ENCODE measurements at places on chromosomes 5 and 9.

- no peak for DNase-seq
Measured at GRCh38 chr5:74390822-74391221, 249.7 kb downstream of the ENC1 start.

DNA sequence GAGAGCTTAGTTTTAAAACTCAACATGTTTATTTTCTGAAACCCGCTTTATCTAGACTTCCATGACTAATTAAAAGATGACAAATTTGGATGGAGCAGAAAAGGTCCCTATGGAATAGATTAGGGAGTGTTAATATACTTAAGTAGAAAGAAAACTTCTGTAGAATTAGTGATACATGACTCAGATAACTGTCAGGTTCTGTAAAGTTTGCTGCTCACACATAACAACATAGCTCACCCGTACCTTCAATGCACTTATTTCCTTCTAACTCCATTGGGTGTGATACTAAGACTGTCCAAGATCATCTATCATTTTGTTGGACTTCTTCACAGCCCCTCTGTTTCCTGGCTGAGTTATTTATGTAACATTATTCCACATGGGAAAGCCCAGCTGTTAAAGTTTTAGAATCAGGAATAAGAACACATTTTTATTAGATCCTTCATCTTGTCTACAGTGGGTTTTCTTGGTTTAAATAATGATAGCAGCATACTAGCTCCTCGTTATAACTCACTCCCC, 27.8 kb downstream of the TMEM167A start:
- no peak for DNase-seq

- DNase-seq, result no peak
Measured at GRCh38 chr9:89405826-89406225, 87.5 kb downstream of the SECISBP2 start.

- no peak for DNase-seq
Measured at GRCh38 chr9:450561-450960, 235.9 kb downstream of the DOCK8 start.

- DNase-seq, result no peak
Measured at GRCh38 chr5:38292228-38292627, 33.9 kb downstream of the EGFLAM start.

DNA sequence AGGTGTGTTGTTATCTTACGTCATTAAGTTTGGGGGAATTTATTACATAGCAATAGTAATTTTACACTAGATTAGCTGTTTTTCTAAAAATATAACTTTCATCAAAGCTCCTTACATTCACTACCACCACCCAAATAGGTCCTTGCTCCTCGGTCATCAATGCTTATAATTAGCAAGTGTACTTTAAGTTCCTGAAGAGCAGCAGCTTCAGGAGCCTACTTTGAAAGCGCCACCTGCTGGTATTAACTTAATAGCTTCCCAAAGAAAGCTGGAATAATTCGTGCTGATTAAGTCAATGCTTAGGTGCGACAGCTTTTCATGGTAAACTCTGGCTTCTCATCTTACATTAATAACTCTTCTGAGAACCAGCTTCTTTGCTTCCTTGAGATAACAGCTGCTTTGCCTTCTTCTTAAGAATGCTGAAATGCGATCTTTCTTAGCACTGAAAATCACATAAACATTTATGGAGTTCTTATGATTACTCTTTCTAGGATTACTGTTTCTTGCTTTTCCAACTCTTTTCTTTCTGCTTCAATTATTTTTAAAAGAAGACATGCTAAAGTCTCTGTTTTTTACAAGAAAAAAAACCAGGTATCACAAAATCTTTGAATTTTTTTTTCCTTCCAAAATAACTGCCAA, 10.0 kb upstream of the C5 start:
- no peak for DNase-seq

GRCh38 chr9:112872019-112872418, 18.7 kb downstream of the SLC46A2 start:
- no peak for DNase-seq

- no peak for DNase-seq
Measured at GRCh38 chr9:134224127-134224526, 59.8 kb upstream of the RNU6ATAC start.

DNA sequence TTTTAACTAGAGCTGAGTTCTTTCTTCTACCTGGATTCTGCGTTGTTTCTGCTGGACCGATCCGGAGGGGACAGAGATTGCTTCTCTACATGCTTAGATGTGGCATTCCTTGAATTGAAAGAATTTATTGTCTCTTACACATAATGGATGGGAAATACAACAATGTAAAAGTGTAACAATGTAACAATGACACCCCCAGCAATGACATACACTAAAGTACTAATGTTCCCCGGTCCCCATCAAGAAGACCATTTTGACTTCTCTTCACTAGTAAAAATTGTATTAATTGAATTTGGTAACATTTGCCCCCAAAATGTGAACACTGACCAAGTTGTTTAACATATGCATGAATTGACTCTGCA, 760.2 kb downstream of the TAF11L14 start:
- DNase-seq, result no peak

GRCh38 chr9:115466756-115467155, 348.8 kb upstream of the TNC start:
- DNase-seq, result no peak

- DNase-seq, result no peak
Measured at GRCh38 chr5:77032635-77033034, 2.4 kb downstream of the AGGF1 start.

- DNase-seq, result no peak
Measured at GRCh38 chr9:76905791-76906646, at the start of gene PRUNE2. Gene PRUNE2 (minus strand): TSS chr9:76906114. CDS start chr9:76905963, 151 bp downstream.

DNA sequence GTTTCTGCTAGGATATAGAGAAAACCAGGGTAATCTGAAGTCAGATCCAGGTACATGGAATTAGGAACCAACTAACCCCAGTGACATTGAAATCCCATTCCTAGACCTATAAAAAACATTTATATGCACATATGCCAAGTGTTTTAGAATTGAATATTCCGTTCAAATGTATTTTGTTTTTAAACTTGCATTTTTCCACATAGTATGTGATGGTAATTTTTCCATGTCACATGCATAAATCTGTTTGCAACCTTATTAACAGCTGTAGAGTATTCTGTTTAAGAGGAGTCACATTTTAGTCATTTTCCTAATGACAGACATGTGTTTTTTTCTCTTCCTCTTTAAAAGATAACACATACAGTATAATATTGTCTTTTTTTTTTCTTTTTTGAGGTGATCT, 50.2 kb downstream of the FOCAD start:
- no peak for DNase-seq

GRCh38 chr5:120535900-120536299, 71.8 kb downstream of the PRR16 start:
- DNase-seq, result no peak

DNA sequence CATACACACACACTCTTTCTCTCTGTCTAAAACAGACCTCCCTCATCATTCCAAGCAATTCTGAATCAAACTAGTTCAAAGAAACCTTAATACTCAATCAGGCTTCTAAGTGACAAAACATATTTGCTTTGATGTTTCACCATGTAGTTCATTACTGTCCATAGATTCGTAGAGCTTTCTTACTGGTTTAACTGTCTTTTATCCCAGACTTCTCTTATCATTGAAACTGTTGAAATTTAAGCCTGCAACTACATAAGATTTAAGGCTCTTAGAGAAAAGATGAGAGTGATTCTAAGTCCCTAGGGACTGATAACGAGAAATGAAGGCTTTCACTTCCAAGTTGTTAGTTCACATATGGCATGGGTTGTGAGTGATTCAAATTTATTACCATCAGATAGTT, 11.0 kb upstream of the PLAC8L1 start:
- DNase-seq, result no peak

- DNase-seq, result no peak
Measured at GRCh38 chr5:116320486-116320885, 235.7 kb downstream of the COMMD10 start.

- DNase-seq, result no peak
Measured at GRCh38 chr5:14270209-14270702, 127.1 kb downstream of the TRIO start.

GRCh38 chr5:105812304-105812703, 1858.4 kb downstream of the EFNA5 start:
- no peak for DNase-seq

DNA sequence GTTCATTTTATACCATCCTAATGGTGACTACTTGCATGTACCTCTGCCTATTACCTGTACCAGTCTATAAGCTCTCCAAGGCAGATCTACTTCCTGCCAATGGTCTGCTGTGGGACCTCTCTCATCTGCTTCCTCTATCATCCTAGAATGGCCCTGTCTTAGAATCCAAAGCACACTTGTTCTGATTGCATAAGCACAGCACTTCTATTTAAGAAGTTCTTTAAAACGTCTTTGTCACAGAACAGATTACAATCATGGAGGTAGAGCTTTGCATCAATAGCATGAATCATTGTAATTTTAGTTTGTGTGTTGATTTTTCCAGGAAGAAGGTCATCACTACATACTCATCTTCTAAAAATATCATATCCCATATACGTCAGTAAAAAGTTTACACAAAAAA, 131.8 kb upstream of the ACOT12 start:
- DNase-seq, result no peak

DNA sequence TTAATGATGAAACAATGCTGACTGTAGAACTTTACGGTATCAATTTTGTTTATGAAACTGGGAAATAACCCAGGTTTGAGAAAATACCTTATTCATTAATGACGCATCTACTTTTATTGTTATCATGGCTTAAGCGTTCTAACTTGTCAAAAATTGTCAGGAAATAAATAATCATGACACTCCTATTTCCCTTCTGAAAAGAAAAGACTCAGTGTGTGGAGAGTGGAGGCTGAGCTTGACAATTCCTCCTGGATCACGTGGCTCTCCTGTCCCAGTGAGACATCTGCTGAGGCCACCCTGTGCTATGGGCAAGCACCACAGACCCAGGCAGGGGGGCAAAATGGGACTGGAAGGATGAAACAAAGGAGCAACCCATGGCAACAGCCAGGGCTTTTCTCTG, 466.4 kb downstream of the ZNF608 start:
- DNase-seq, result no peak

- DNase-seq, result no peak
Measured at GRCh38 chr5:94433397-94434163, 184.8 kb downstream of the KIAA0825 start.

DNA sequence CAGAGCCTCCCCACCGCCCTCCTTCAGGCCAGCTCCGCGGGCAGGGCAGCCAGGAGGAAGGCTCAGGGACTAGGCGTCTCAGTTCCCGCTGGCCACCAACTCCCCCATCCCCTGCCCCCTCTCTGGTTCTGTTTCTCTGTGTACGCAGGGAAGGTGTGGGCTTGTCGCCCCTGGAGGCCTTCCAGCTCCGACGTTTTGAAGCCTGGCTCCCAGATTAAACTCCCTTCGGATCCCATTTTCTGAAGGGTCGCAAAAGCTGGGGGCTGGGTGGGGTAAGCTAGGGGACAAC, 346 bp downstream of the ATOX1 start:
- no peak for DNase-seq

- no peak for DNase-seq
Measured at GRCh38 chr5:172104801-172105701, 83.0 kb downstream of the STK10 start.

DNA sequence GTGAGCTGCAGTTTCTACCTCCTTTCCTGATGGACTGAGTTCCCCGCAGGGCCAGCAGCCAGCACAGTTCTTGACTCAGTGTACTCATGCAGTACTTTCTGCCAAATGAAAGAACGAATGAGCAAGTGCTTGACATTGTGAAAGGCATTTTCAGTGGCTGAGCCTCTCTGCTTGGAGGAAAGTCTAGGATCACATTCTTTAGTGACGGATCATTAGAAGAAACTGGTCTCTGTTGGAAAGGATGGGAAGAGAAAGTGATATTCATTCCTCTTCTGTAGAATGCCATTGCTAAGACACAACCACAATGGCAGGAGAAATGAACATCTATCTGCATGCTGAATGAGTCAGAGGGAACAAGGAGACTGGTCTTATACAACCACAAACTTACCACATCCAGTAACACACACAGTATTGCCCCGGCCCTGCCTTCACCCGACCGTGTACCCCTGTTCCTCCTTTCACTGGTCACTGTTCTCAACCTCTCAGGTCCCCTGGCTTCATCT, 206.9 kb downstream of the CRB2 start:
- DNase-seq, result no peak

GRCh38 chr9:73260506-73260905, 108.8 kb downstream of the ANXA1 start:
- no peak for DNase-seq

DNA sequence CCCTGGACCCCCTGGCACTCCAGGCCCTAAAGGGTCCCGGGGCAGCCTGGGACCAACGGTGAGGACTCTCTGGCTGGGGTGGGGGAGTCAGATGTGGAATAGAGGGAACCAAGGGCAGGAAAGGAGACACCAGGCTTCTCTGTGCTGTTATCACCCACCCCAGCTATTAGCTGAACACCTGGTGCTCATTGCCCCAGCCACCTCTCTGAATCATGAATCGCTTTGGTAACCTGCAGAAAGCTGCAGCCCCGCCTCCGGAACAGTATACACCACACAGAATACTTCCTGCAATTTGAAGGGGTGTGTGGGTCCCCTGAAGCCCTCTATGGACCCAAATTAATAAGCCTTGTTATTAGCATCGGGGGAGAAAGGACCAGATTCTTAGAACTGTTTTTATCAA, 40.4 kb upstream of the ORM1 start:
- no peak for DNase-seq

- DNase-seq, result no peak
Measured at GRCh38 chr9:124054582-124055227, 43.1 kb downstream of the LHX2 start.

- DNase-seq, result no peak
Measured at GRCh38 chr5:22928821-22929482, 75.8 kb upstream of the CDH12 start.

GRCh38 chr9:128786681-128787601, at the start of gene TBC1D13:
Gene TBC1D13 (plus strand): TSS chr9:128787253. CDS start chr9:128787354, 101 bp downstream.
- DNase-seq, result peak; percentile 82

GRCh38 chr5:149883550-149883949, 61.0 kb downstream of the PDE6A start:
- DNase-seq, result no peak

DNA sequence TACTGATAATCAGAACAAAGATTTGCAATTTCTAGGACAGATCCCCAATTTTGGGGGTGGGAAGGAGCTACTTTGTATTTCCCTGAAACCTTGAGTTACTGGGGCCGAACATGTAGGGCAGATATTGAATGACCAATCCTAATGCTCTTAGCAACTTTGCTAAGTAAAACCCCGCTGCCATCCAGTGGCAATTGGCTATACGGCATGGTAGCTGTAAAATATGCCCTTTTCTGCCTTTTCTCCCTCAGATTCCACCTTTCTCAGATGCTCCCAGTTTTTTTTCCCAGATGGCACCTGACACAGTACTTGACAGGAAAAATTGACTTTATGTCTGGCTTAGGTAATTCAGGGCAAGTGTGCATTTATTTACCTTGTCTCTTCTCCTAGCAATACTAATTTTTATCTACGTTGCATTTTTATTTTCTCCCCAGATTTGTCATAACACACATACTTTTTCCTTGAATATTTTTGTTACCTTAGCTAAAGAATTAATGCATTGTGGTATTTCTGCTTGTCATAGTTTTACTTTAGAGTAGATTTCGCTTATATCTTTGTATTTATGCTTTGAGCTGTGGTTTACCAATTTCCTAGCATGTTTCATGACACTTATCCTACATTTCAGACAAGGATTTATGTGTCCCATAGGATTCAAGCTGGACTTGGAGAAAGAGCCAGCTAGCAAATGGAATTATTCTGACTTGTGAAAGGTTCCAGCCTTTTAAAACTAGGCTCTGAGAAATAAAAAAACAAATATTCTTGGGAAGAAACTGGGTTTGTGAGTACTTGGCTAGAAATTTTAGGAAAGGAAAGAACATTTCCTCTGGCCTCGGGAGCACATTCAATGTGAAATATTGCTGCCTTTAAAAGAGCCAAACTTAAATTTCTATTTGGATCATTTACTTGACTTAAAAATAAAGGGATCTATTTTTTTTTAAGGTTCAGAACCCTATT, 37.4 kb downstream of the PIK3R1 start:
- DNase-seq, result peak; percentile 33

- no peak for DNase-seq
Measured at GRCh38 chr5:146098047-146098446, 7.3 kb downstream of the PLAC8L1 start.

All from stimulated activated CD8-positive, alpha-beta memory T cell treated with anti-CD3 and anti-CD28 coated beads, Interleukin-12 subunit alpha, Interleukin-12 subunit beta, amount 100 ng/mL, for 1 hour (primary cell).